Esophagus muscularis mucosa (tissue), 4 donors: ENCODE measurements at places on chromosomes 1 and 21. TPM values are rescaled to one million over a fixed set of nuclear protein-coding genes. Genes with fewer than 3 reads are reported as not detected.

- DNase-seq, result no peak
Measured at GRCh38 chr21:29155118-29155932, 24.9 kb downstream of the MAP3K7CL start.

Gene SIM2
- total RNA-seq, result 0.42 TPM

Gene PGLYRP4
- total RNA-seq, result not detected

DNA sequence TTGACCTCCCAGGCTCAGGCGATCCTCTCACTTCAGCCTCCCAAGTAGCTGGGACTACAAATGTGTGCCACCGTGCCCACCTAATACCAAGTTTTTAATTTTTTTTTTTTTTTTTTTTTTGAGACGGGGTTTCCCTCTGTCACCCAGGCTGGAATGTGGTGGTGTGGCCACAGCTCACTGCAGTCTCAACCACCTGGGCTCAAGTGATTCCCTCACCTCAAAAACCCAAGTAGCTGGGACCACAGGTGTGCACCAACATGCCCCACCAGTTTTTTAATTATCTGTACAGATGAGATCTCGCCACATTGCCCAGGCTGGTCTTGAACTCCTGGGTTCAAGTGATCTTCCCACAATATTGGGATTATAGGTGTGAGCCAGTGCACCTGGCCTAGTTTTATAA, 22.7 kb downstream of the PTP4A2 start:
- no peak for DNase-seq

- no peak for DNase-seq
Measured at GRCh38 chr1:220160027-220160426, 66.1 kb downstream of the IARS2 start.

DNA sequence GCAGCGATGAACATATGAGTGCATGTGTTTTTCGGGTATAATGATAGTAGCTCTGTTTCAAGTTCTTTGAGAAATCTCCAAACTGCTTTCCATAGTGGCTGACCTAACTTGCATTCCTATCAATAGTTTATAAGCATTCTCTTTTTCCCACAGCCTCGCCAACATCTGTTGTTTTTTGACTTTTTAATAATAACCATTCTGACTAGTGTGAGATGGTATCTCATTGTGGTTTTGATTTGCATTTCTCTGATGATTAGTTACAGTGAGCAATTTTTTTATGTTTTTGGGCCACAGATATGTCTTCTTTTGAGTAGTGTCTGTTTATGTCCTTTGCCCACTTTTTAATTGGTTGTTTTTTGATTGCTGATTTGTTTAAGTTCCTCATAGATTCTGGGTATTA, 10.6 kb upstream of the RUNX1 start:
- no peak for DNase-seq

Gene RIPK4
- total RNA-seq, result 1.2 TPM

DNA sequence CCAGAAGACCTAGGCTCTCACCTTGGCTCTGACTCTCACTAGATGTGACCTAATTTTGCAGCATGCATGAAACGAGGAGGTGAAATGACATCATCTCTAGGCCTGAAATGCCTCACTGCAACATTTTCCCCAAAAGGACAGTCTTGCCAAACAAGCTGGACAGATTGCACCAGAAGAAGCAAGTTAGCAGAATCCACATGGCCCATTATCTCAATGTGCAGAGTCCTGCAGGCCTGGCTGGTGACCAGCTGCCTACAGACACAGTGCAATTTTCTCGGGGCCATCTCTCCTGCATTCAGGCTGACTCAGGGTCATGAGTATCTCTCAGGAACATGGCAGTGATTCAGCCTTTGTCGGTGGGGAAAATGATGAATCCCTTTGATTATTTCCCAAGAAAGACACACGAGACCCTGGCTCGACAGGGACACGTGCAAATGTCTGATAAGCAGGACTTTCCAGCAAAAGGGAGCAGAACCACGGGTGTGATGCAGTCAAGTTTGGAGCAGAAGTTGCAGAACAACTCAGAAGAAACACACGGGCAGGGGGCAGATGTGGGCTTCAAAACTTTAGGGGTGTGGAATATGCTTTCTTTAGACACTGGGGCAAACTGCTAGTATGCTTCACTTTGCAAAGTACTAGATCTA, 38.7 kb downstream of the TRIM67 start:
- no peak for DNase-seq

Gene CRP
- total RNA-seq, result 0.42 TPM

Gene OXCT2
- 0.83 TPM for total RNA-seq

- DNase-seq, result no peak
Measured at GRCh38 chr1:31779687-31780086, 15.5 kb upstream of the ADGRB2 start.

DNA sequence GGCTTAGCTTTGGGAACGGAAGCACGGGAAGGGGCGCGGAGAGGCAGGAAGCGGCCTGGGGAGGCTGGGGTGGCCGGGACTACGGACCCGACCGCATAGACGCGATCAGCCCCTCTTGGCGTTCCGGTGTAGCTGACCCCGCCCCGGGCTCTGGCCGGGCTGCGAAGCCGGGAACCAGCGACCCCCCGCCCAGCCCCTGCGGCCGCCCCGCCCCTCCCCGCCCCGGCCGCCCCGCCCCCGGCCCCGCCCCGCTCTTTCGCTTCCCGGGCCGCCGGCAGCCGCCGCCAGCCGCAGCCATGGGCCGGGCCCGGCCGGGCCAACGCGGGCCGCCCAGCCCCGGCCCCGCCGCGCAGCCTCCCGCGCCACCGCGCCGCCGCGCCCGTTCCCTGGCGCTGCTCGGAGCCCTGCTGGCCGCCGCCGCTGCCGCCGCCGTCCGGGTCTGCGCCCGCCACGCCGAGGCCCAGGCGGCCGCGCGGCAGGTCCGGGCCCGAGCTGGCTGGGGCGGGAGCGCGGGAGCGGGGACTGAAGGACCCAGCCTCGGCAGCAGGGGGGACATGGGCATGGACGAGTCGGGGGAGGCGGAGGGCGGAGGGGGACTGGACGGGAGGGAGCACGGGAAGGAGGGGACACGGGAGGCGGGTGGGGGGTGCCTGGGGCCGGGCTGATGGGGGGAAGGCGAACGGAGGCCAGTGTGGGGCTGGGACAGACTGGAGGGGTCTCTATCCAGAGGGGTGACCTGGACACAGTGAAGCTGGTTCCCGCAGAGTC, at the start of gene SELENON:
Gene SELENON (plus strand): TSS at position 259 of the 768 bp plus-strand sequence. CDS start 38 bp downstream, at position 297.
- DNase-seq, result no peak

Gene GUCA2A
- not detected for total RNA-seq
